ENCODE measurements at places on chromosomes 2 and 18.

DNA sequence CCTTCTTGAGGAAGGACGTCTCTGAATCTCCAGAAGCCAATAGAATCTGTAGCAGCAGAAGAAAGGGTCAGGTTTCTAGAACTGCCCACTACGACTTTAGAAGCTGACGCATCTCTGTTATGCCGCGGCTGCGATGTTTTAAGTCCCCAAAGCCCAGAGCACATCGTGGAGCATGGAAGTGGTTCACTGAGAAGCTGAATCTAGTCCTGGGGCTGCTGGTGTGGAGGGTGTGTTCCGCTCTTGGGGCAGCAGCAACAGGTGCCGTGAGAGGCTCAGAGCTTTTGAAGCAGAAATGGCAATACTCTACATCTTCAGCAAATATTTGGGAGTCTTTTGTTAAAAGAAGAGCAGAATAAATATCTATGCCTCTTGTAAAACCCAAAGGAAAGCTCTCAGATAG is 48.9 kb upstream of the RMDN2 start:
- DNase-seq = no peak

- DNase-seq = no peak
Observed at GRCh38 chr18:66994790-66995189, 390.9 kb upstream of the CDH19 start.

DNA sequence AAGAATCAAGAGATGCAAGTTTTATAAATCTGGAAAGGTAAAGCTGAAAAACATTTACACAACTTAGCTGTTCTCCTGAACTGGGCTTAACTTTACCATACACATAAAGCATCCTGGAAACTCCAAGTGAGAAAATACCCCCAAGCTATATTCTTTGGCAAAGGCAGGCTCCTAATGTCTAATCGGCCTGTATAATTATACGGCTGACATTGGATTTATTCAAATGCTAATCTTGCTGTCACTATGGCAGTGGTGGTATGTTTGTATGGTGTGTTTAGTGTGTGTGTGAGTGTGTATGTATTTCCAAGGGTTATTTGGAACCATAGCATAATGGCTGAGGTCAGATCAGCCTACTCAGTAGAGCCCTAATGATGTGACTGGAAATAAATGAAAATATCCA is 1031.8 kb upstream of the ZEB2 start:
- DNase-seq = no peak

GRCh38 chr2:10030311-10030736 is 13.0 kb upstream of the KLF11 start:
- DNase-seq = no peak

DNA sequence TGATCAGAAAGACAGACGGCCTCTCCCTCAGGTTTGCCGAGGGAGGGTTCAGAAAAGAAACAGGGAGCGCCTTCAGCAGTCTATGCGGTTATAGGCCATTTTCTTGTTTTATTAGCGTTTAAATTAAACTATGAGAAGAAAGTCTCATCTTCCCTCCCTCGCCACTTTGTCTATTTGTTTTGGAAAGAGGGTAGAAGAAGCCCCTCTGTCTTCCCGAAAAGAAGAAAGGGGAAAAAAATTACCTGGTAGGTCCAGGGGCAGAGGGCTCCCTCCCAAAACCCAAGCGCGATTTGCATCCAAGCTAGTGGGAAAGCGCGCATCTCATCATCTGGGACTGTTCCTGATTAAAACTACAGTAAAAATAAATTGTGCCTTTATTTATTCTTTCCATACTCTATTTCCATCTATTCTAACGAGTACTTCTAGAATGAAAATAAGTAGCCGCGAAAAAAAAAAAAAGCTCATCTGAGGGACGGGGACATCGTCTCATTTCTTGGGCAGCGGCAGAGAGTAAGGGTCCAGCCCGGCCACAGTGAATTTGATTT is 2.4 kb downstream of the PAX8 start:
- DNase-seq = no peak

- no peak for DNase-seq
Observed at GRCh38 chr18:14936313-14936712, 188.3 kb downstream of the ANKRD30B start.

DNA sequence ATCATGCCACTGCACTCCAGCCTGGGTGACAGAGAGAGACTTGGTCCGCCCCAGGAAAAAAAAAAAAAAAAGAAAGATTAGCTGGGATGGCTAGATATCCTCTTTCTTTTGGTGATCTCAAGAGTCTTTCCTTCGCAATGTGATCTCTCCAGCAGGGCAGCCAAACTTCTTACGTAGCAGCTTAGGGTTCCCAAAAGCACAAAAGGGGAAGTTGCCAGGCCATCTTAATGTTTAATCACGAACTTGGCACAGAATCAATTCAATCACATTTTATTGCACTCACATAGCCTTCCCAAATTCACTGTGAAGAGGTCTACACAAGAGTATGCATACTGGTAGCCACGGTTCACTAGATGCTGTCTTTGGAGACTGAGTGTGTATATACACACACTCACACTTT is 53.1 kb downstream of the VIL1 start:
- DNase-seq = no peak

DNA sequence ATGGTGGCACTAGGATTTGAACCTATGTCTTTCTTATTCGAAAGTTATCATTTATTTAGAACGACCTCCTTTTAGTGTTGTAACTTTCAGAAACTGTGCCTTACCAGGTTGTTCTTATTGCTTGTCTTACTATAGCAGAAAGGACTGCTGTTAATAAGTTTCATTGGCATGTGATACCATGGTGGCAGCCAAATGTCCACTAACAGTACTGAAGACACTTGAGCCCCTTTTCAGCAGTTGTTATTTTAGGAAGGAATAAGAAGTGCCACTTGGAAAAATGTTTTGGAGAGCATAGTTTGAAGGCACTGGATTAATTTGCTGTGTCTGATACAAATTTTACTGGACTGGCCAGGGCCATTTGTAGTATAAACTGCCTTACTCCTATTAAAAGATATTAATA is 37.7 kb downstream of the CEP192 start:
- no peak for DNase-seq

DNA sequence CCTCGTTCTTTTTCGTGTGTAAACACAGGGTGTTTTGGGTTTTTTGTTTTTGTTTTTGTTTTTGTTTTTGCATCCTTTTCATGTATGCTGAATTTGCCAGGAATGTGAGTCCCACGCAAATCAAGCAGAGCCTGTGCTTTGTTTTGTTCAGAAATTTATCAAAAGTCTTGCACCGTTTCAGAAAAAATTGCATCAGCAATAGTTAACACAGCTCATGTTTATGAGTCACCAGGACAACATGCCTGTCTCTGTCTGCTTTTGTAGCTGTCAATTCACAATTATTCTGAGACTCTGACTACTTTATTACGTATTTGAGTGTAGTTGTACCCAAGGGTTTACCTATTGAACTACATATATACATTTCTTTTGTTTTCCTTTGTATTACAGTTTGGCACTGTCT is 38.3 kb downstream of the MRPL44 start:
- no peak for DNase-seq

GRCh38 chr2:86037141-86037794 is 68.4 kb downstream of the POLR1A start:
- DNase-seq = no peak

GRCh38 chr18:63617915-63618234 is 26.2 kb downstream of the SERPINB4 start:
- no peak for DNase-seq

GRCh38 chr2:99406137-99406536 is 68.9 kb downstream of the EIF5B start:
- no peak for DNase-seq

- no peak for DNase-seq
Observed at GRCh38 chr2:95389245-95390119, 13.0 kb upstream of the FAHD2A start.

- no peak for DNase-seq
Observed at GRCh38 chr18:4599312-4599711, 144.2 kb upstream of the DLGAP1 start.

GRCh38 chr2:27903649-27904404 is 13.3 kb downstream of the BABAM2 start:
- no peak for DNase-seq

DNA sequence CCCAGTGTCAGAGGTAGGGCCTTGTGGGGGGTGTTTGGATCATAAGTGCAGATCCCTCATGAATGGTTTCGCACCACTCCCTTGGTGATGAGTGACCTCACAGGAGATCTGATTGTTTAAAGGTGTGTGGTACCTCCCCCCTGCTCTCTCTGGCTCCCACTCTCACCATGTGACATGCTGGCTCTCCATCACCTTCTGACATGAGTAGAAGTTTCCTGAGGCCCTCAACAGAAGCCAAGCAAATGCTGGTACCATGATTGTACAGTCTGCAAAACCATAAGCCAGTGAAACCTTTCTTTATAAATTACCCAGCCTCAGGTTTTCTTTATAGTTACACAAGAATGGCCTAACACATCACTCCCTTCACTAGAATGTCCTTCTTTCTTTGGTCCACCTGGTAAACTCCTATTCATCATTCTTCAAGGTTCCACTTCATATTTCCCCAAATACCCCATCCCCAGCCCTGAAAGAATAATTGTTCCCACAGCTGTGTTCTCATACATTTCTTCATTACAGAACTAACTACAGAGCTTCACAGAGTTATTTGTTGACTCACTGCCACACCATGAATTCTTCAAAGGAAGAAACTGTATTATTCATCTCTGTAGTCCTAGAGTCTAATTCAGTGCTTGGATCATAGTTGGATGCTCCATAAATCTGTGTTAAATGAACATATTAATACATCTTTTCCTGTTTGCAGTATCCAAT is 81.2 kb upstream of the STK17B start:
- no peak for DNase-seq

DNA sequence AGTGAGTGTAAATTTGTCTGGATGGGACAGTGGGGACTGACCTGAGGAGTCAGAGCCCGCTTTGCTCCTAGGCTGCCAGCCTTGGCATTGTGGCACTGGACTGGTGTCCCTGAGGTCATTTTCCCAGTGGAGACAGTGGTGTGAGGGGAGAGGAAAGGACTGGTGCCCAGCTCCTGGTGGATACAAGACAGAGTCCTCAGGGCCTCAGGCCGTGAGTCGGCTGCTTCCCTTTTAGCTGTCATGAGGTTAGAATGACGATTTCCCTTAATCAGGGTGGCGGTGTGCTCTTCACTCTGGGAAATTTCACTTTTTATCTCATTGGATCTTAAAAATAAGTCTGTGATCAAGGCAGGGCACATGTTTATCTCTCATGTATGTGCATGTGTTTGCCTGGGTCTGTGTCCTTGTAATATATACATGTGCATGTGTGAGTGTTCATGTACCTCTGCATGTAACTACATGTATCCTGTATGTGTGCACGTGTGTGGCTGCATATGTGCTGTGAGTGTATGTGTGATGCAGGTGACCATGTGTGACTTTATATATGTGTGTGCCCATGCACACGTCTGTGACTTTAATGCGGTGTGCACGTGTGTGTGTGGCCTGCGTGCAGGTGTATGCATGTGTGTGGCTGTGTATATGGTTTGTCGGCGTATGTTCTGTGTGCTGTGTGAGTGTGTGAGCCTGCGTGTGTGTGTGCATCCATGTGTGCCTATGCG is 55.7 kb downstream of the GLI2 start:
- DNase-seq = no peak

DNA sequence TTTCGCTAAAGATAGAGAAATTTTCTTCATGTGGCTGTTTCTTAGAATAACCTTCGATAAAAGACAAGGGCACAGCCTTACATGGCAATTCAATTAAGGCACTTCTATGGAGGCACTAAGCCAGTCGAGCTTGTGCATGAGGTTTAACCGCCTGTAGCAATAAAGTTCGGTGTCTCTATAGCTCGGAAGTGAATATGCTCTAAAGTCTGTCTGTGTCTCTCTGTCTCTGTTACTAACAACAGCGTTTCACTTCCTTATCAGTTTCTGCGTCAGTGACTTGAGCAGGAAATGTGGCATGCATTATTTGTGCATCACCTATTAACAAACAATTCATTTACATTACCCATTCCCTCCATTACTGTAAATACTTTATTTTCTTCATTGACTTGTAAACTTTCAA is 365.1 kb upstream of the NETO1 start:
- no peak for DNase-seq

DNA sequence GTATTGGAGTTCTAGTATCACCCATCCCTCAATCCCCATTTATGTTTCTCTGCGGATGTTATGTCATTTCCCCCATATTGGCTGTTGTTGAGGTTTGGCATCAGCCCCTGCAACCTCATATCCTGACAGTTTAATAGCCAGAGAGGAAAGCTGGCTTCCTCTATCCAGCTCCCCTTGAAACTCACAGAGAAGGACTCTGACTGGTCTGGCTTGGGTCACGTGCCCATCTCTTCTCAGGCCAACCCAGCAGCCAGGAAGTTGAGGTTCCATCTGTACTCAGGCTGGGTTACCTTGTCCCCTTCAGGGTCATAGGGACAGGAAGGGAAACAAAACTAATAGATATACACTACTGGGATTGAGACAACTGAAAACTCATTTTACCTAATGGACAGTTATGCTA is 148.0 kb upstream of the SLC14A2 start:
- no peak for DNase-seq

DNA sequence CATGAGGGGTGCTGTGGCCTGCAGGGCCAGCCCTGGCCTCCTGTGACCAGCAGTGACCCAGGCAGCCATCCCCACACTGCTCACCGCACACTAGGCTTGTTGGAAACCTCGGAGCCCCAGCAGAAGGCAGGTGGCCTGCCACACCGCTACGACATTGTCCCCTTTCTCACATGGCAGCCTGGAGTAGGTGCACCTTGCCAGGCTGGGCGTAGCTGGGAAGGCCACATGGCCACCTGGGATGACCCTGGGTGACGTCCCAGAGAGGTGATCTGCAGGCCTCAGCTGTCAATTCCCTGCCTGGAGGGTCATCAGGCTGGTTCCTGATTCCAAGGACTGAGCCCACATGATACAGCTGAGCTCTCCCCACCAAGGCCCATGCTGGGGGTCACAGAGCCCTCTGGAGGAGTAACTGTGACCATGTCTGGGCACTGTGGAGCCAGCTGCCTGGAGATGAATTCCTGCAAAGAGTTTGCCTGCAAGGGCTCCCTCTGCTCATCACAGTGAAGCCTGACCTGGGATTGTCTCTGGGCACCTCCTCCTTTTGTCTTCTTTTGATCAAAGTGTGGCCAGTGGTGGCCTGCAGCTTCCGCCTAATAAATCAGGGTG is 119.6 kb upstream of the OTOS start:
- no peak for DNase-seq

DNA sequence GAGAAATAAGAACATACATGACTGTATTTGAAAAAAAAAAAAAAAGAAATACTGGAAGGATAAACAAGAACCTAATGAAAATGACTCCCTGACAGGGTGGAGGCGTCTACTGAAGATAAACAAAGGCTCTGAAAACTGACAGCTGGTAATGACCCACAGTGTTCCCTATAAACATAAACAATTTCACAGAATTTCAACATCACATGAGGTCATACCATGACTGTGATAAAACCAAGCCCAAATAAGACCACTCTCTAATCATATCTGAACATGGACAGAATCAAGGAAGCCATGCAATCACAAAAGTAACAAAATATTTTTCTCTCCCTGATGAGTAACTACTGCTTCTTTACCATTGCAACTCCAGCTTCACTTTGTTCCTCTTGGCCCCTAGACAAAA is 159.3 kb downstream of the FAM124B start:
- DNase-seq = no peak
